ENCODE measurements at places on chromosomes 2 and 18. TPM values are rescaled to one million over a fixed set of nuclear protein-coding genes. Genes with fewer than 3 reads are reported as not detected.

The RTP5 gene
- 30.2 TPM for polyA plus RNA-seq

The VIL1 gene
- 1.3 TPM for polyA plus RNA-seq

The ZSWIM2 gene
- polyA plus RNA-seq: 0.55 TPM

The TUBA3E gene
- not detected for polyA plus RNA-seq

The ZEB2 gene
- polyA plus RNA-seq: 208 TPM

The TOGARAM2 gene
- polyA plus RNA-seq: 9.0 TPM

The C1GALT1C1L gene
- polyA plus RNA-seq: 1.8 TPM

The ALPP gene
- 0.30 TPM for polyA plus RNA-seq

The NRBP1 gene
- polyA plus RNA-seq: 119 TPM

The CRYBA2 gene
- polyA plus RNA-seq: 0.76 TPM

The CD226 gene
- polyA plus RNA-seq: 1.2 TPM

The USP37 gene
- 8.7 TPM for polyA plus RNA-seq

The RUFY4 gene
- polyA plus RNA-seq: 0.67 TPM

The IFIH1 gene
- 6.1 TPM for polyA plus RNA-seq

The AQP4 gene
- polyA plus RNA-seq: 772 TPM

The SERPINB11 gene
- polyA plus RNA-seq: not detected

The SERPINB10 gene
- 0.17 TPM for polyA plus RNA-seq

The CCDC178 gene
- 1.2 TPM for polyA plus RNA-seq

The RGPD3 gene
- polyA plus RNA-seq: 0.35 TPM

The PARD3B gene
- polyA plus RNA-seq: 13.6 TPM

Data from spinal cord (tissue), 10 donors.